ENCODE measurements at places on chromosomes 2 and 18.

GRCh38 chr2:150742094-150742493 is 254.6 kb upstream of the RND3 start:
- no peaks in the 10 kb centered on the region for H3K27me3 ChIP-seq
- no peaks in the 10 kb centered on the region for H3K4me1 ChIP-seq
- no peak for DNase-seq
- H3K4me3 ChIP-seq, result no peak overlapping the region

DNA sequence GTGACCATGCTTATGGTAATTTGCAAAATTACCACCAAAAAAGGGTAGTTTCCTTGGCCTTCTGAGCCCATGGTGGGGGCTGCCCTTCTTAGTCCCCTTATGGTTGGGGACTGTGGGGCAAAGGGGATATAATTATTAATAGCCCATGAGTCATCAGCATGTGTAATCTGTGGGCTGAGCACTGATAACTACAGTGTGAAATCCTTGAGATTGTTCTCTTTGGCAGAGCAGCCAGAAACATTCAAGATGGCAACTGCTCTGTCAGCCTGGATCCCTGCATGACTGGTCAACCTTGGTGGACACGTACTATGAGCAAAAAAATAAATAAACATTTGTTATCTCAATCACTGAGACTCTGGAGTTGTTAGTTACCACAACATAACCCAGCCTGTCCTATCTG is 61.3 kb downstream of the MGAT4A start:
- no peak overlapping the region for H3K27ac ChIP-seq
- DNase-seq, result no peak
- H3K36me3 ChIP-seq, result peaks cover 34% of the 10 kb centered on the region

- no peak overlapping the region for H3K4me3 ChIP-seq
- H3K27ac ChIP-seq, result no peak overlapping the region
- H3K27me3 ChIP-seq, result peaks cover 12% of the 10 kb centered on the region
- no peaks in the 10 kb centered on the region for H3K4me1 ChIP-seq
These were observed 102.5 kb downstream of the TFCP2L1 start for GRCh38 chr2:121182520-121182919.

DNA sequence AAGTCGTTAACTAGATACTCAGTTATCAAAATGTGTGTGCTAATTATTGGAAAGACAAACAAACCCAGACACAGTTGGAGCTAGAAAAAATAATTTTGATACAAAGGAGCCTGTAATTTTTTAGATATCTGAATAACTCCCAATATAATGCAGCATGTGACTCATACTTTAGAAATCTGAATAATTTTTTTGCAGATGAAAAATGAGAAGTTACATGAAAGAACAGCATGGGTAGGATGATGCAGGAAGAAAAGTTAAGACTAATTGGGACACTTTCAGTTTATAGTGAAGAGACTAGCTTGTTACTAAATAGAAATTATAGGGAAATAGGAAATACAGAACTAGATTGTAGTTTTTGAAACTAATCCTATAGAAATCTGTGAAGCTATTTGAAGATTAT is 945.8 kb downstream of the CBLN2 start:
- DNase-seq, result no peak
- H3K27ac ChIP-seq, result no peak overlapping the region
- H3K4me3 ChIP-seq, result no peak overlapping the region
- H3K27me3 ChIP-seq, result no peaks in the 10 kb centered on the region
- H3K36me3 ChIP-seq, result no peaks in the 10 kb centered on the region

DNA sequence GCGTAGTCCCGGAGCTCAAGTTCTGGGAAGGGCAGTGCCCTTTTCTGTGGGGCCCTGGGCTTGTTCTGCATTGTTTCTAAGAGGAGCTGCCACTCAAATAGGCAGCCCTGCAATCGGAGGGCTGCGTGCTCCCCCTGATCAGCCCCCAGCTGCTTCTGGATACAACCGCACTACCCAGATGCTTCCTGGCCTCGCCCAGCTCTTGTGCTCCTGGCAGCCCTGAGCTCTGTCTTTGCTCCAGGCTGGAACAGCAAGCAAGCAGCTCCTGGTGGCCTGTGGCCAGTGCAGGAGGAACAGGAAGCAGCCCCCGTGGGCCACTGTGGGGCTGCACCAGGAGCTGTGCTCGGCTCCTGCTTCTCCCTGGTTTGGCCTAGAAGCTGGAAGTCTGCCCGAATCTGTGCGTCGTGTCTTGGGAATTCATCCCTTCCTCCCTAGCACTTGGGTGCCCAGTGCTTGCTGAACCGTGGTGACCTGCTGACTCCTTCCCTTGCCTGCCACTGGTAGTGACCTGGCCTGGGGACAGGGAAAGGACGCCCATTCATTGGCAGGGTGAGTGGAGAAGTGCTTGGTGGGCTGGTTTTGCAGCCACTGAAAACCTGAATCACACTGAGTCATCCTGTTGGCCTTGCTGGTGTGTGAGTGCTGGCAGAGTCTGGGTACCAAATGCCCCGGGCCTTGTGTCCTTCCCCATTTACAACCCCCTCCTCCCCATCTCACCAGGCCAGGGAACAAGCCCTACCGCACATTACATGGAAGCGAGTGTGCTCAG is 27.3 kb upstream of the NTSR2 start:
- H3K4me3 ChIP-seq, result no peak overlapping the region
- peak overlapping the region; percentile 33 for H3K27ac ChIP-seq
- no peak for DNase-seq
- peaks cover 20% of the 10 kb centered on the region for H3K4me1 ChIP-seq
- peaks cover 21% of the 10 kb centered on the region for H3K27me3 ChIP-seq

GRCh38 chr18:59232309-59233016 is 12.5 kb downstream of the GRP start:
- no peak overlapping the region for H3K4me3 ChIP-seq
- no peak overlapping the region for H3K27ac ChIP-seq
- H3K4me1 ChIP-seq, result no peaks in the 10 kb centered on the region
- no peaks in the 10 kb centered on the region for H3K36me3 ChIP-seq
- H3K27me3 ChIP-seq, result peaks cover 40% of the 10 kb centered on the region
- DNase-seq, result no peak

- no peaks in the 10 kb centered on the region for H3K4me1 ChIP-seq
- H3K27me3 ChIP-seq, result no peaks in the 10 kb centered on the region
- H3K27ac ChIP-seq, result no peak overlapping the region
These were observed 165.0 kb downstream of the CDH19 start for GRCh38 chr18:66438711-66439536.

DNA sequence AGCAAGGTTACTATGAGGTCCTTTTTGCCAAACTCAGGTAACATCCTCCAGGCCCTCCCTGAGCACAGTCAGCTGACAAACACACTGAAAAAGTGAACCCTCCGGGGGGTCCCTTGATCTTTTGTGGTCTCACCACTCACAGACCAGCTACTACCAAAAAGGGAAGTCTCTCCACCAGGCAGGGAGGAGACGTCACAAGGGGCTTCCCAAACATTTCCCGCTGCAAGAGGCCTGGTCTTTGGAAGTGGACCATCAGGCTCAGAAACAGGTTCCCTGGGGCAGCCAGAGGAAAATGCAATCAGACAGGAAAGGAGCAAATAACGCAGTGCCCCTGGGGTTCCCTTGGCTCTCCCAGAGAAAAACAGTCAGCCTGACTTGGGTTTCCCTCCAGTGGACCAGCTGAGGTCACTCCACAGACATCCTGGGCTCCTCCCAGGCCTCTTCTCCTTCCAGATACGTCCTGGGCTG is 38.7 kb upstream of the POMC start:
- no peaks in the 10 kb centered on the region for H3K27me3 ChIP-seq
- peaks cover 74% of the 10 kb centered on the region for H3K4me1 ChIP-seq
- DNase-seq, result peak; percentile 71
- H3K4me3 ChIP-seq, result peak overlapping the region; percentile 38

DNA sequence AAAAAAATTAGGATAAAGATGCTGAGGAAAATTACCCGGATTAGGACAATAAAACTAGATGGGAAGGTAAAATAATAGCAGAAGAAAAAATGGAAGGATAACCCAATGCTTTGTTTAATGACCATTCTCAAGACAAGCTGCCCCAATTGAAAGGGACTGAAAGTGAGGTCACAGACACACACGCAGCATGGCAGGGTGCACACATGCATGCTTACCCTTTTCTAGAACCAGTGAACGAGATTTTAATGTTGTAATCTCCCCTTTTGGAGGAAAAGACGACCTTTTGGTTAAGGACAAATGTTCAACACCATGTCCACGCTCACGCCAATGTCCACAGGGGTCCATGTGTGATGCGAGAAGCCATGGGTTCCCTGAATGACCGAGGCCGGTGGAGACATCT is 70.9 kb downstream of the DDX1 start:
- peaks cover 2% of the 10 kb centered on the region for H3K4me1 ChIP-seq
- no peak for DNase-seq
- H3K36me3 ChIP-seq, result no peaks in the 10 kb centered on the region
- H3K4me3 ChIP-seq, result no peak overlapping the region
- H3K27ac ChIP-seq, result no peak overlapping the region

DNA sequence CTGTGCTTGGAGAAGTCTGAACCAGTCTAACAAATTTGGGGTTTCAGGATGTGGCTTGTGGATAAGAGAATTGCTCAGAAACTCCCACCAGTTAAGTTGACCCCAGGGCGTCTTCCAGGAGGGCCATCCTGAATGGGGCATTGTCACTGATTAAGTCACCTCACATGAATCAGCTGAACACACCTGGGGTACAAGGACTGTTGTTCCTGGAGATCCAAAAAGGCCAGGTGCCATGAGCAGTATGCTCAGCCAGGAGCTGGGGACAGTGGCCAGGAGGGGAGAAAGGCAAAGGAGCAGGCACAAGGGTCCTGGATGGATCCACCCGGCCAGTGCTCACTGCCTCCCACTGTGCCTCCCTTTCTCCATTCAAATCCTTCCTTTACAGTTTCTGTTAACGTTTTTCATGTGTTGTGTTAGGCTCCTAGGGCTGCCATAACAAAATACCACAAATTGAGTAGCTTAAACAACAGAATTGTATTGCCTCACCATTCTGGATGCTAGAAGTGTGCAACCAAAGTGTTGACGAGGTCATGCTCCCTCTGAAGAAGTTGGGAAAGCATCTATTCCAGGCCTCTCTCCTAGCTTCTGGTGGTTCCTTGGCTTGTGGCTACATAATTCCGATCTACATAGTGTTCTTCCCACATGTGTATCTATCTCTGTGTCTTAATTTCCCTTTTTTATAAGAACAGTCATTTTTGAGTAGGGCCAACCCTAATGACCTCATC is 33.4 kb downstream of the TRABD2A start:
- peak overlapping the region; percentile 93 for H3K27ac ChIP-seq
- H3K36me3 ChIP-seq, result peaks cover 13% of the 10 kb centered on the region
- peaks cover 35% of the 10 kb centered on the region for H3K4me1 ChIP-seq
- no peak for DNase-seq
- H3K4me3 ChIP-seq, result no peak overlapping the region
- H3K27me3 ChIP-seq, result no peaks in the 10 kb centered on the region

DNA sequence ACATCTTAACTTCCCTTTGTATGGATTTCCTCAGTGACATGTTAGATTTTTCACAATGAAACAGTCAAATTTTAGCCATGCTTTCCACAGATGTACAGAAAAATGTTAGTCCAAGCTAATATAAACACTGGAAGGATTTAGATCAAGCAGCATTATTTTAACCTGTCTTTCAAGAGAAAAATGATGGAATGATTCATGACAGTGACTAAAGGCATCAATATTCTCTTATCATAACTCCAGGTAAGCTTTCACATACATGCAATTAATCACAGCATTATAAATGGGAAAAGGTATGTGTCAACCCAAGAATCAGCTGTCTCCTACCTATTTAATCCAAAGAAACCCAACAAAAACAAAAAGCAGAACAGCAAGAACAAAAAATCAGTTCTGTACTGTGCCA is 92.7 kb downstream of the NCKAP5 start:
- H3K36me3 ChIP-seq, result no peaks in the 10 kb centered on the region
- DNase-seq, result no peak
- no peak overlapping the region for H3K27ac ChIP-seq
- H3K4me1 ChIP-seq, result no peaks in the 10 kb centered on the region
- H3K4me3 ChIP-seq, result no peak overlapping the region
- H3K27me3 ChIP-seq, result no peaks in the 10 kb centered on the region

DNA sequence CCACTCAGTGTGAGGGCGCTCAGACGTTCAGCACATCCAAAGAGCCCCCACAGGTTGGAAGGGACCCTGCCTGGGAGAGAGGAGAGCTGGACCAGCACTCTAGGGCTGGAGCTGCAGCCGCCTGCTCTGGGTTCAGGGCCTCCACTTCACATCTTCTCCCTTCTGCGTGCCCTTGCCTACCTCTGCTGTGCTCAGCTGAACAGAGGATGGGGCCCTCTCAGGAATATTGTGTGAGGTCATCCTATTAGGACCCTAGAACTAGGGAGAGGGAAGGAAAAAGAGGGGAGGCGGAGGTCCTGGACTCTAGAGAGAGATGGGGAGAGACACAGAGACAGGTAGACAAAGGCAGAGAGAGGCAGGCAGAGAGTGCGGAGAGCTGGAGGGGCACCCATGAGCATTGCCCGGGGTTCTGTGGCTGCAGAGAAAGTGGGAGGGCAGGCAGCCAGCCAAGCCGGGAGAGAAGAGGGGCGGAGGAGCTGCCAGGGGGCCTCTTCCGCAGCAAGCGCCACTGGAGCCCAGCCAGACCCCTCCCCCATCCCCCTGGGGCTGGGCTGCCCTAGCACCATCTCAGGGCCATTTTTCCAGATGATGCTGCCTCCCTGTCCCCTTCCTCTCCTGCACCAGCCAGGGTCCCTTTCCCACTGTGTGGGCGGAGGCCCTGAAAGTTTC is 8.3 kb upstream of the TNS1 start:
- peak overlapping the region; percentile 53 for H3K4me3 ChIP-seq
- no peak overlapping the region for H3K27ac ChIP-seq
- H3K4me1 ChIP-seq, result peaks cover 22% of the 10 kb centered on the region
- H3K36me3 ChIP-seq, result no peaks in the 10 kb centered on the region

GRCh38 chr2:27121906-27122305 is 1.7 kb upstream of the ABHD1 start:
- H3K4me3 ChIP-seq, result no peak overlapping the region
- H3K27ac ChIP-seq, result no peak overlapping the region
- peaks cover 14% of the 10 kb centered on the region for H3K4me1 ChIP-seq
- DNase-seq, result no peak

GRCh38 chr2:214533541-214533940 is 122.7 kb downstream of the VWC2L start:
- H3K4me1 ChIP-seq, result no peaks in the 10 kb centered on the region
- H3K27ac ChIP-seq, result no peak overlapping the region
- H3K27me3 ChIP-seq, result peaks cover 14% of the 10 kb centered on the region
- no peak overlapping the region for H3K4me3 ChIP-seq
- DNase-seq, result no peak

- no peak overlapping the region for H3K27ac ChIP-seq
- peaks cover 6% of the 10 kb centered on the region for H3K27me3 ChIP-seq
- no peak overlapping the region for H3K4me3 ChIP-seq
- DNase-seq, result no peak
- H3K4me1 ChIP-seq, result no peaks in the 10 kb centered on the region
- H3K36me3 ChIP-seq, result peaks cover 10% of the 10 kb centered on the region
These were observed 25.3 kb downstream of the MMADHC start for GRCh38 chr2:149562324-149562723.

DNA sequence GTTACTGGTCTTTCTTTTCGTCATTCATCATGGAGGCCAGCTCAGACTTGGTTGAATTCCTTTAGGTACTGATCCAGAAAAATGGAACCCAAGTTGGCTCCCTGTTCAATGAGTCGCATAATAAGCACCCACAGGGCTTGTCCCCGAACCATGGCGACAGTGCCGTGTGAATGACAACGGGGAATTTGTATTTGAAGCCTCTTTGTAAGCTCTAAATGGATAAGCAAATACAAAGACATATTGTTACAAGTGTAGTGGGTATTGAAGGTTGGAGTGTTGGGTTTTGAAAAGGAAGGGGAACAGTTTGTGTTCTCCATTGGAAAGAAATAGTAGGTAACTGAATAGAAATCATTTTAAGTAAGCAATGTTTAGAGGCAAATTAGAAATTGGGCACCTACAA is 288.9 kb downstream of the SLC4A3 start:
- H3K27ac ChIP-seq, result no peak overlapping the region
- no peaks in the 10 kb centered on the region for H3K27me3 ChIP-seq
- no peaks in the 10 kb centered on the region for H3K36me3 ChIP-seq
- H3K4me3 ChIP-seq, result no peak overlapping the region

- H3K36me3 ChIP-seq, result no peaks in the 10 kb centered on the region
- no peak for DNase-seq
- no peaks in the 10 kb centered on the region for H3K4me1 ChIP-seq
- no peak overlapping the region for H3K4me3 ChIP-seq
- H3K27me3 ChIP-seq, result no peaks in the 10 kb centered on the region
These were observed 14.5 kb downstream of the SH3RF3 start for GRCh38 chr2:109143214-109144187.

Data from stimulated activated naive B cell treated with anti-CD40 and anti-IgM and Interleukin-4, amounts not matched to agents 10 μg/mL and 1 μg/mL and 100 μg/mL, for 72 hours (primary cell).